ENCODE measurements at places on chromosomes 1 and 21. TPM values are rescaled to one million over a fixed set of nuclear protein-coding genes. Genes with fewer than 3 reads are reported as not detected.

DNA sequence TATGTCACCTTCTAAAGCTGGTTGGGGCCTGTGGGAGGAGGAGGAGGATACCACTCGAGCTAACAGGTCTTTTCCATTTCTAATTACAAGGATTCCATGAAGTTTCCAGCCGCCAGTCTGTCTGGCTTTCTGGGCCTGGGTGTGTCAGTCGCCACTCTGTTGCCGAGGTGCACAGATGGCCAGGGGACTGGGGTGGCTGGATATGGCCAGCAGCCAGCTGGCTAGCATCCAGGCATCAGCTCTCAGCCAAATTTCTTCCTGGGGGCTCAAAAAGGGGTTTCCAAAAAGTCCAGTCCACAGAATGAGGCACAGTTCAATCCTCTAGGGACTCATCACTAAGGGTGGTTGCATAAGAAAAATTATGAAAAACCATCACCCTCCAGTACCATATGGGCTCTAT lies 32.4 kb downstream of the ITPKB start:
- no peak for DNase-seq

DNA sequence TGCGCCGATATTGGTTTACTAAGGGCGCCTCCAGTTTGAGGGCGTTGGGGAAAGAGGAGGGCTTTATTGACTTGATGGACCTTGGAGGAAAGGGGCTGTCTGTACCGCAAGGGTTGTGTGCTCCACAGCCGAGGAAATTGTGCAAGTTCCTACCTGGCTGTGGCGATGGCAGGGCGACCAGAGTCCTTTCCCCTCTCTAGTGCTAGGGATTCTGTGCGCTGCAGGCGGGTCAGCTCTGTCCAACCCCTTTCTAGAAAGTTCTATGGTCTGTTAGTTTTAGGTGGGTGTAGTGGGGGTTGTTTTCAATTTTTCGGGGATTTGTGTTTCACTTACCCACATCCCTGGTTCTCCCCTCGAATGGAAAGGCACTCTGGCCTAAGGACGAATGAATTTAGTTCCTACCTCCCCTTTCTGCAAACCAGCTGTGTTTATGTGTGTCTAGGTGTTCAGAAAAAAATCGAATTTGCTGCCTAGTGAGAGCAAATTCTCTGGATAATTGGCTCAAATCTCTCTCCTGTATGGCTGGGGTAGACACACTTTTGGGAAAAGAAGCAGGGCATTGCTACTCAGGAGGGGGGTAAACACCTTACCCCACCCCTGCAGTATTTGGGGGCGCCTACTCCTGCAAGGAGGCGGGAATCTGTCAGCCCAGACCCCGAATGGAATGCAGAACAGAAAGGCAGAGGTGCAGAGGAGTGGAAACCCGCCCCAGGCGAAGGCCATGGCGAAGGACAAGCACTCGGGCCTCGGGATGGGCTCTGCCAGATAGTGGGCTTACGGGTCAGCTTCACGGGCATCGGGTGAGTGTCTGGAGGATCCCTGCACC lies 2.0 kb downstream of the DMBX1 start:
- no peak for DNase-seq

GRCh38 chr1:151193304-151193703 lies 3.3 kb upstream of the VPS72 start:
- DNase-seq = no peak

LCE1C gene
- total RNA-seq = not detected
